T-cell (primary cell): ENCODE measurements at places on chromosomes 3 and 15.

DNA sequence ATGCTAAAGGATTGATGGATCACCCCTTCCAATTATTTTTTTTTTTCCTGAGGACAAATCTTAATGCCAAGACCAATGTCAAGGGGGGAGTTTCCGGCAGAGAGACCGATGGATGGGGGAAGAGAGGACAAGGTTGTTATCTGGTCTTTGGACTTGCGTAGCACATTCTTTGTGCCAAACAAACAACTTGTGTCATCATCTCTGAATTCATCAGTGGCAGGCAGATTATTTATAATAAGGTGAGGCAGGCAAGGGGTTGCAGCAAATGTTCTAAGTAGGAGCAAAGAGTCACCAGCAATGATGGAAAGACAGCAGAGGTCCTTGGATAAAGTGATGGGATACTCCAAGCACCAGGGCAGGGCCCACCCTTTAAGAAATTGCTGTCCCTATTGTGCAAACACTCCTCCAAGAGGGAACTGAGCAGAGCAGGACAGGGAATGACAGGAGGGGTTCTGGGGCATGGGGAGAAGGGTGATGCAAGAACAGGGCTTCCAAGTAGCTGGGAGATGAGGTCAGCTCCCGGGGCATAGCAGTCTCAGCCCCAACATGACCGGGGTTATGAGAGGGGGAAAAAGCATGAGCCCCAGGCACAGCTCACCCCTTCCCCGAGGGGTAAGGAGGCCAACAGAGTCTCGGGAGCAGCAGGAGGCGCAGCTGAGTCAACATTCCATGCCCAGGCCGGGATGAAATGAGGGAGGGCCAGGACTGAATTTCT, 57.4 kb downstream of the ANXA2 start:
- no peak for DNase-seq

DNA sequence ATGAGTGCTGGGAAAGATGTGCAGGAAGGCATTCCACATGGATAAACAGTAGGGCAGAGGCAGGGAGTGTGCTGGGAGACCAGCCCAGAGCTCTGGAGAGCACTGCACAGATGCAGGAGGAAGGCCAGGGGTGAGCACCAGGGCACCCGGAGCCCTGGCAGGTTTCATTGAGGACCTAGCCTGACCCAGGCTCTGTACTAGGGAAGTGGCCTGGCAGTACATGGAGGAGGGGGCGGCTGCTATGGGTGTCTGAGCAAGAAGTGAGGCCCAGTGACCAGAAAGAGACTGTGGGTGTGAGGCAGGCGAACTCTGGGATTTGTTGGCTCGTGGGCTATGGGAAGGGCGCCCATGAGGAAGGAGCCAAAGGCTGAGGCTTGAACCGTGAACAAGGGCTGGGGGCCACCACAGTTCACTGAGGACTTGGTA, 139.1 kb downstream of the DNAJB8 start:
- DNase-seq = no peak

- no peak for DNase-seq
Measured at GRCh38 chr3:126121632-126122031, 37.7 kb upstream of the SLC41A3 start.

GRCh38 chr3:192061426-192061825, 600.5 kb downstream of the PYDC2 start:
- DNase-seq = no peak

DNA sequence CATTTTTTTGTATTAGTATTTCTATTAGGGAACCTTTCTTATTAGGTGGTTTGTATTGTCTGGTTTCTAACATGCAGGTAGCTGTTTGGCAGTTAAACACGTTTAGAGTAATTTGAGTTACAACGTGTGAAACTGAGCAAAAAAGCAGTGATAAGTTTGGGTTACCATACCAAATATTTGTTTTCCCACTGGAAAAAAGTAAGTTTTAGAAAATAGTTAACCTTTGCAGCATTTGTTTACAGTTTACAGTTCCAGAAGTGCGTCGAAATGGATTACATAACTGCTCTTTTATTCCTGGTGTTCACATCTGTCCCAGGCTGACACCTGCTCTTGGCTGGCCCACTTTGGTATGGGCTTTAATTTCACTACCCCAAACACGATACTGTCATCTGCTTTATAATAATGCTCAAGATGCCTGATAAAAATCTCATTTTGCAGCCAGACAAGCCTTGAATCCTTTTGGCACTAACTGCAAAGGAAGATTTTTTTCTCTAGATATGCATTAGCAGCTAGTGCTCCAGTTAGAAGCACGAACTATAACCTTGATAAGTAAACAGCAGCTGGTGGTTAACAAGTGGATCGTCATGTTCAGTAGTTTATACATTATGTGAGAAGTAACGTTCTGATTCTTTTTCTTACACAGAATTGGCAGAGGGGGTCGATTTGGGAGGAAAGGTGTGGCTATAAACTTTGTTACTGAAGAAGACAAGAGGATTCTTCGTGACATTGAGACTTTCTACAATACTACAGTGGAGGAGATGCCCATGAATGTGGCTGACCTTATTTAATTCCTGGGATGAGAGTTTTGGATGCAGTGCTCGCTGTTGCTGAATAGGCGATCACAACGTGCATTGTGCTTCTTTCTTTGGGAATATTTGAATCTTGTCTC, 5.3 kb downstream of the EIF4A2 start:
- DNase-seq = no peak

DNA sequence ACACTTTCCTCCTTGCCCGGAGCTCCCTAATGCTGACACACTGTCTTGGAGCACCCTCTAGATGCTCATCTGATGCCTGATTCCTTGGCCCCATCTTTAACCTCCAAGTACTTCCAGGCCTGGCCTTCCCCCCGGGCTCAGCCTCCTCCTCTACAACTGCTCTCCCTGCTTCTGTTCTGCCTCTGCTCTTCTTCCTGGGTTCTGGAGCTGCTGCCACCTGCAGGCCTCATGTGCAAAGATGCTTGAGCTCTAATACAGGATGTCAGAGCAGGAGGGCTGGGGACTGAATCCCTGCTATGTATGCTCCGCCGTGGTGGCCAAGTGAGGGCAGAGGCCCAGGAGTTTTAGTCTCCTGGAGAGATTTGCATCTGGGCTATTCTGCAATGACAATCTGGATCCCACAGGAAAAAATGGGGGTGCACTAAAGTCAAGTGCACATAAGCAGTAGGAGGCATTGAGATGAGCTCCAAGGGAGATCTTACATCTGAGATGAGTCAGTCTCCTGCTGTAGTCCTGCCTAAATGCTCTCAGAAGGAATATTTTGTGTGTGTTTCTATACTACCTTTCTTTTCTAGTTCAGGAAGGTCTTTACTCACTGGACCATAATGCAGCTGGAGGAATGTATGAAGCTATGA, 296.3 kb downstream of the UACA start:
- peak; percentile 41 for DNase-seq

DNA sequence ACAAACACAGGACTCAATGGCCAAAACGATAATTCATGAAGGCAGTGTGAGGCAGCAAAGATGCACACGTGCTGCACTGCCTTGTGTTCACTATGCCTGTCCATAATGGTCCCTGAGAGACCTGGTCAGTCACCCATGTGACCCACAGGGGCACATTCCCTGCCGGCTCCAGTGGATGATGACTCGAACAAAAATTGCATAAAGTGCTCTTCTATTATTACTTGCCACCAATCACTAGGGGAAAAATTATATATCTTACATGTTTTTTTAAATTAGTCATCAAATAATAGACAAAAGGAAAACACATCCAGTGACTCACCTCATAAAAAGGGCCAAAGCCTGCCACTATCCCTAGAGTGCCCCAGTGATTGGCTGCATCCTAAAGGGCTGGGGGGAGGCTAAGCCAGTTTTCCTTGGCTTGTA, 47.5 kb downstream of the UBP1 start:
- DNase-seq = no peak

DNA sequence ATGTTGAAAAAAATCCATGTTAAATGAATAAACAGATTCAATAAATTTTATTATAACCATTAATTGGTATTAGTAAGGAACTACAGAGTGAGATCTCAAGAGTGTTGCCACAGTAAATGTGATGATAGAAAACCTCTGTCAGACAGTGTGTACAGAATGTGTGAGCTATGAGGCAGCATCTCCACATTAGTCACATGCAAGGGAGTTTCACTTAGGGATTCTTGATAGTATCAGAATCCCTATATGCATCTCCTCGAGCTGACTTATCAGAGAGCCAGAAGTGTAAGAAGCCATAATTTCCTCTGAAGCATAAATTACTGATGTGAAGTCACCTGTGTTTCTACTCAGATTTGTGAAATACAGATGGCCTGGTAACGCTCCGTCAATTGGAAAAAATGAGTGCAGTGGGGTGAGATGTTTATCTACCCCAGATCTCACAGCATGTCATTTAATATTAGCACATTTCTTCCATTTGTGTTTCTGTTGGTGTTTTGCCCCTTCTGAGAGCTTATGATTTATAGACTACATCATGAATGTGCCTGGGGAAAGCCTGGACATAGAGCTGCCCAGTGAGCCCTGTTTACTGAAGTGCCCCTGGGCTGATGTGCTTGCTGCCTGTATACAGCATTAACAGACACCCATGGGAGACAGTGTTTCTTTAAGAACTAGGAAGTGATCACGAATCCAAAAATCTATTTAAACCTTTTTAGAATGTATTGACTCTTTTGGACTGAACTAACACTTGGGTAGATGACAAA, 262.4 kb downstream of the CPNE4 start:
- no peak for DNase-seq

- no peak for DNase-seq
Measured at GRCh38 chr3:59540696-59541095, 490.9 kb upstream of the CFAP20DC start.

DNA sequence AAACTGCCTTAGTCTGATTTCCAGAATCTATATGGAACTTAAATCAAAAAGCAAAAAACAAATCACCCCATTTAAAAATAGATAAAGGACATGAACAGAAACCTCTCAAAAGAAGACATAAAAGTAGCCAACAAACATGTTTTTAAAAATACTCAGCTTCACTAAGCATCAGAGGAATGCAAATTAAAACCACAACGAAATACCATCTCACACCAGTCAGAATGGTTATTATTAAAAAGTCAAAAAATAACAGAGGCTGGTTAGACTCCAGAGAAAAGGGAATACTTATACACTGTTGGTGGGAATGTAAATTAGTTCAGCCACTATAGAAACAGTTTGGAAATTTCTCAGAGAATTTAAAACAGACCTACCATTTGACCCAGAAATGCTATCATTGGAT, 367.9 kb downstream of the ZIC4 start:
- DNase-seq = no peak

DNA sequence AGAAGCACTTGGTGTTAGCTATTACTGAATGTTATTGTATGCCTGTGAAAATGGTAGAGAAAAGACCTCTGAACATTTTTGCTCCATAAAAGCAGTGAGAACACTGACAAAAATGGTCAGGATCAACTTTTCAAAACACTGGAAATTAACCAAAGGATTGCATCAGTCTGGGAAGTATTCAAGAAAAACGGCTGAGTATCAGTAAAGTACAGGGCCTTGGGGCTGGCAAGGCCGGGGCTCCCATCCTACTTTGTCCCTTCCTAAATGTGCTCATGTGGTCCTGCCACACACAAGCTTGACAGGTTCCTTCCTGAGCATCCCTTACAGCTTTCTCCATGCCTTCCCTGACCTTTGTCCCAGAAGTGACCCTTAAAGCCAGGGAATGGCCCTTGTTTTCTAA, 84.0 kb downstream of the CFAP20DC start:
- no peak for DNase-seq

- DNase-seq = no peak
Measured at GRCh38 chr3:177179281-177180067, 17.8 kb downstream of the TBL1XR1 start.
